H9 (cell line): ENCODE measurements at places on chromosomes 6 and 20.

- DNase-seq: no peak
Measured at GRCh38 chr20:46994341-46994740, 99.7 kb downstream of the EYA2 start.

- no peak for DNase-seq
Measured at GRCh38 chr6:107493158-107494057, 3.5 kb downstream of the SOBP start.

- no peak for DNase-seq
Measured at GRCh38 chr20:3195590-3196237, 8.8 kb downstream of the DDRGK1 start.

- no peak for DNase-seq
Measured at GRCh38 chr6:166236596-166236995, 68.9 kb upstream of the TBXT start.

DNA sequence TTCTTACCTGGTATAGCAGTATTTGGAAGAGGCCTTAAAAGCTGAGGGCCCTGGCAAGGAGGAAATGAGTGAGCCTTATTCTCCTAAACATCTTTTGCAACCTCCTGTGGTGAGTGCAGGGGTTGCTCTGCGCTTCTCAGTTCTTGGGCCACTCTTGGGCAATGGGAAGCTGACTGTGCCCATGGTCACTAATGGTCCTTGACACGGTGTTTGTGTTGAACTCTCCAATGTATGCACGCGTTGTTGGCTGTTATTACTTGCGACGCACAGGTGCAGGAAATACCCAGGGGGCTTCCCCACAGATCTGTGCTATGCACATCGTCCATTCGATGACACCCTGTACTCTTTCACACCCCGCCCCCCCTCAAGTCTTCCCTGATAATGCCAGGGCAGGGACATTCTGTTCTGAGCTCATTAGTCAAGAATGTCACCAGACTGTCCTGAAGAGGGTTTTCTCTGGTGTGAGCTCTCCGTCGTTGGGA is 79.7 kb downstream of the EDN1 start:
- no peak for DNase-seq

- no peak for DNase-seq
Measured at GRCh38 chr20:20594171-20594530, 118.3 kb downstream of the RALGAPA2 start.

GRCh38 chr6:49514571-49515484 is 15.1 kb downstream of the GLYATL3 start:
- no peak for DNase-seq

GRCh38 chr6:159959976-159960384 is 8.9 kb upstream of the IGF2R start:
- DNase-seq: no peak

DNA sequence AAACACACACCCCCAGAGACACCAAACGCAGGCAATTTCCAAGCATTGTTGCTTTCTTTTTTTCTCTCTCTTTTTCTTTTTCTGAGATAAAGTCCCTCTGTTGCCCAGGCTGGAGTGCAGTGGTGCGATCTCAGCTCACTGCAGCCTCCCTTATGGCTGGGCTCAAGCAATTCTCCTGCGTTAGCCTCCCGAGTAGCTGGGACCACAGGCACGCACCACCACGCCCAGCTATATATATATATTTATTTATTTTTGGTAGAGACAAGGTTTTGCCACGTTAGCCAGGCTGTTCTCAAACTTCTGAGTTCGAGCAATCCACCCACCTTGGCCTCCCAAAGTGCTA is 14.0 kb upstream of the SRSF3 start:
- no peak for DNase-seq

DNA sequence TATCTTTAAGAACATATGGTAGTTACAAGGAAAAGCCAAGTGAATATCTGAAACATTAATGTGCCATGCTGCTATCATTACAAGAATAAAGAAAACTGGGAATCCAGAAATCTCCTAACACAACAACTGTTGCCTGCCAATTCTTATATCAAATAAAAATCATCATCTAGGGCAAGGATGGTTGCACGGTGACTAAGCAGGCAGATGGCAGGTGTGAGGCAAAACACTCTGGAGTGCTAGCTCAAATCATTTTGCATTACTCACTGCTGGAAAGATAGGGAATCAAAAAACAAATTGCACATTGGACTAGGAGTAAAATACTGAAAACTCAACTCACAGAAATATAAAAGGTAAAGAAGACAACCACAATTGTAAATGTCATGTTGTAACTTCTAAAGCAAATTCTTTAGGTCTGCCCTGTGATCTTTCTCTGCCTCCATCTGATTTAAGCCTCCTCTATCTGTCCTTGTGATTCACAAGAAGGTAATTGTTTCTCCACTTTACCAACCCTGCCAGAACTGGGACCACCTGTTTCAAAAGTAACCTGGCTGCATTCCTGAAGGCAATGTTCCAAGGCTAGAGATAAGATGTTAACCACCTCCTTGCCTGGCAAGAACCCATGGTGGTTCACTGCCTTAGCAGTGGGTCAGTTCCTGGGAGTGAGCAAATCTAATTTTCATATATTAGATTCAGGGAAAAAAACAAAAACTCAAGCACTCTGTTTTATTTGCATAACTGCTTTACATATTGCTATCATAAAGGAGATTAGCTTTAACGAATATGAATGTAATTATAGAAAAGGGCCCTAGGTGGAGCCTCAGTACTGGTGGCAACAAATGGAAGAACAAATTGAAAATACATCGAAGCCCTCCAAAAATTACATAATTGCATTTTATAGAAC is 33.1 kb upstream of the LCA5 start:
- peak; percentile 79 for DNase-seq

- DNase-seq: peak; percentile 74
Measured at GRCh38 chr6:166687879-166688205, 60.8 kb upstream of the RPS6KA2 start.

DNA sequence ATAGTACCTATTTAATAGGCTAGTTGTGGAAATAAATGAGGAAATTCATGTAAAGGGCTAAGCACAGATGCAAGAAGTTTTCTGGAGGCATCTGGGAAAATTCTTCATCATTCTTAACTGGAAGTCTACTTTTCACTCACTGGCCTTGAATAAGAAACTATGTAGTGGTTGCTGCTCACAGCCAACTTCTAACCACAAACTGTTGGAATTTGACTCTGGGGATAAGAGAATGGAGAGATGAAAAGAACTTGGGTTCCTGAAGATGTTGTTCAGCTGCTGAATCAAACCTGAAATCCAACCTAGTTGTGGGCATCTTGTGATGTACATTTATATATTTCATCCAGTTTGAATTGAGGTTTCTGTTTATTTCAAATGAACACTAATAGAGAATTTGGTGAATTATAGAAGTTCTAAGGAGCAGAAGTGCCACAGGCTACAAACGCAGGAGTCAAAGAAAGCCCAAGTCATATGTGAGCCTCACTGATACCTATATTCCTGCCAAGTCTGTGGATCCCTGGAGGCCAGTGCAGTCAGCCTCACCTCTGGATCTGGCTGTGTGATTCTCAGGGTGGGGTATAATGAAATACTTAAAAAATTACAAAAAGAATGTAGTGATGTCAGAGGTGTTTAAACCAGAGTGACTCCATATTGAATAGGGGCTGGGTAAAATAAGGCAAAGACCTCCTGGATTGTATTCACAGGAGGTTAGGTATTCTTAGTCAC is 18.7 kb upstream of the MEI4 start:
- no peak for DNase-seq

- DNase-seq: no peak
Measured at GRCh38 chr6:4940416-4940815, 63.4 kb downstream of the RPP40 start.

DNA sequence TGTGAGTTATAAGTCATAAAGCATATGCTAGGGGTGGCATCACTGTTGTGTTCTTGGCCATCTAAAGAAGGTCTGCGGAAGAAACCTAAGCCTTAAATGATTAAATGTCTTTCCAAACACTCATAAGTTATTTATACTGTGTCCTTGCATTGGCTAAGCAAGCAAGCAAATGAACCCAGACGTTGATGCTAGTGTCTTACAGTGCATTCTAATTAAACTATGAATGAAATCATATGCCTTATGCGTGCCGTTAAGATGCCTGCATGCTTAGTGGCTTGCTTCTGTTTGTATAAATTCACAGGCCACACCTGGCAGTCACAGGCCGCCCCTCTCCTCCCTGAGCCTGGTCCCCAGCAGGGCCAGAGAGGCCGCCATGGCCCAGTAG is 49.9 kb downstream of the RIN2 start:
- no peak for DNase-seq

DNA sequence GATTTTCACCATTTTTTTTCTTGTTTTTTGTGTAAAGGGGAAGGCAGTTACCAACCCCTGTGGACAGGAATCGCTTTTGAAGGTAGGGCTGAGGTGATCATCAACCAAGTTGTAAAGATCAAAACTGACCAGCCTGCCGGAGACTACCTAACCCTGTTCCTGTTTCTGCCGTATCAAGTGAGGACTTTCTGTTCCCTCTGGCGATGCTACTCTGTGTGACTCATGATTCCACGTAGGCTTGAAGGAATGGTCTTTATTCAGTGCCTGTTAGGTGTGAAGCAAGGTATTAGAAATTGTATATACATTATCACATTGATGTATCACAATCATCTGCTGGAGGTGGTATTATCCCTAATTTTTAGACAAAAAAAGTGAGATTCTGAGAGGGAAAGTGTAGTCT is 161.3 kb downstream of the SOX4 start:
- DNase-seq: no peak

- no peak for DNase-seq
Measured at GRCh38 chr6:18212231-18212630, 52.1 kb downstream of the DEK start.

GRCh38 chr6:75204959-75205775 is 686 bp downstream of the COL12A1 start:
- peak; percentile 41 for DNase-seq

DNA sequence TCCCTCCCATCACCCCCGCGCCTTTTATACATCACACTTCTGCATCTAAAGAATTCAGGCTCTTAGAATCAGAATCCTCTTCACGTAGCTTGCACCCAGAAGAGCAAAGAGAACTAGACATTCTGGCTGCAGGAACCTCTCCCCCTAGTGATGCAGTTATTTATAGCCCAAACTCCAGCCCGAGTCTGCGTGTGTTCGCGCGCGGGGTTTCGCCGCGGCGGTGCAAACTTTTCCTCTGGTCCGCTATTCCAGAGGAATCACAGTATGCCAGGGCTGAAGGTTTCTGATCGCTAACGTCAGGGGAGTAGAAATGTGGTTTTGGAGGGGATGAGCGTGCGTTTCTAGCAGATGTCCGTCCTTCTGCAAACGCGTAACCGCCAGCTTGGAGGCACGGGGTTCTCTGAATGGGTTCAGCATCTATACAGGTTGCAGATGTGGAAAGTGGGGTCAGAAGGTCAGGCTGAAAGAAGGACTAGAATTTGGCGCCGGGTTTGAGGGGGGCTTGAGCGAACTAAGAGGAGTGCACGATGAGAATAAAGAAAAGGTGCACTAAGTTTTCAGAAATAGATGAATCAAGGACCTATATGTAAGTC is 1.8 kb downstream of the EPHA7 start:
- no peak for DNase-seq

DNA sequence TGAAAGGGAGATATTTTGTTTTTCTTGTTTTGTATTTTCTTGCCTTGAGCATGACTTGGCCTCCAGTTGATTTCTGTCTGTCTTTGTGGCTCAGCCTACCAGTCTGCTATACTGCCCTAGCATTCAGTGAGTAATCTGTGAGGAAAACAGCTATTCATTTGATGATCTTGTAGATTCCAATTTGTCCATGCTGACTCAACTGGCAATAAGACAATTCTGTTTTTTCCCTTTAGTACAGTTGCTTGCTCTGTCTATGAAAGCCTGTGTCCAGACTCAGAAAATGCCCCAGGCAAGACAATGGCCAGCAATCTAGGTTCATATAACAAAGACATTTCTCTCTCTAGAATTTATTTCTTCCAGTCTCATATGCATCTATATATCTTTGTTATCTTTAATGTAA is 10.9 kb upstream of the SOX4 start:
- DNase-seq: no peak

DNA sequence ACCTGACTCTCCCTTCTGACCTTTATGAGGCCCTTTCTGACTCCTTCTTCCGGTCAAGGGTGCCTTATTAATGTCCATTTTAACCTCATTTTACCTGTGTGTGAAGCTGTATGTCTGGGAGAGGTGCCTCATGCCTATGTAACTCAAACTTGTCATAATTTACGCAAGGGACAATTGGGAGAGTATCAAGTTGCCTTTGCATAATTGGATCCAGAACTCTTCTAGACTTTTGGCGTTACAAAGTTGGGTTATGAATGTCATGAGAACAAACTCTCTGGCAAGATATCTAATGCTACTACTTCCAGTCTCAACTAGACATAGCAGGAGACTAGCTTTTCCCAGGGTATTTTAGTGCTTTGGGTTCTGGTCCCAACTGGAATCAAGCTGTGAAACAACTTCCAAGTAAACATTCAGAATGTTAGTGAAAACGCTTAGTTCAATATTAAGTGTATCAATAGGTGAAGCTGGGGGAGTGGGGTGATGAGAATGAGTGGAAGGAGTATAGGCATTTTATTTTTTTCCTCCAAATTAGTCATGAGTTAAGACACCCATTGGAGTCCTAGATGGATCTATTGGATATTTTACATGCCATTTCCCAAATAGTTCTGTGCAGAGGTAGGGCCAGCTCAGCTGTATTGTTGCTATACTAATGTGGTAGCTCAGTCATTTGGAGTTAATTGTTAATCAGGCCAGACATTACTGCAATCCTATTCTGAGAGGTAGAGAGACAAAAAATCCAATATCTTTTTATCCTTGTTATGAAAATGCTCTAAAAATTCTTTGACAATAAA is 159.9 kb downstream of the TFAP2B start:
- no peak for DNase-seq

DNA sequence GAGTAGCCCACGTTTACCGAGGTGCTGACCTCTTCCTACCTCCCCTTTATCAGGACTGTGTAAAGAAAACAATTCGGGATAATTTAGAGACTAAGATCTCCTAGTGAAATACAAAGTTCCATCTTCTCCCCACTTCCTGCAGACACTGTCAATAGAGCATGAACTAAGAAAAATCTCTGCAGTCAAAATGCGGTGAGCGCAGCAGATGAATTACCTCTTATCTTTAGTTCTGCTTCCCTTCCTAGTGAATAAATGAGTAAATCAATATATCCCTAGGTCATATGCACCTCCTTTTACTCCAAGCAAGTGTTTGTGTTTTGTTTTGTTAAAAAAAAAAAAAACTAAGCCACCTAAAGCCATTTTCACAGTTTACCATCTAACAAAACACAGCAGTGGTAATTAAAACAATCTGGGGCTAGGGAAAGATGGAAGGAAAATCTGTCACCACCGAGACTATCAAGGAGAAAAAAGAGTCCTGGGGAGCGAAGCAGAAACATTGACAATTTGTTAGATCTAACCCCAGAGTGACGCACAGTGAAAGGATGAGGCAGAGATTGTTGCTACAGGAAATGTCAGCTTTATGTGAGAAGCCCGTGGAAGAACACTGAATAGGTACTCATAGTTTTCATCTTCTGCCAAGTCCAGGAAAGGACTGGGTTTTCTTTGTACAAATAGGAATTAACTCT is 159.4 kb upstream of the SPTLC3 start:
- DNase-seq: no peak
